ENCODE measurements at places on chromosomes 16 and 17.

DNA sequence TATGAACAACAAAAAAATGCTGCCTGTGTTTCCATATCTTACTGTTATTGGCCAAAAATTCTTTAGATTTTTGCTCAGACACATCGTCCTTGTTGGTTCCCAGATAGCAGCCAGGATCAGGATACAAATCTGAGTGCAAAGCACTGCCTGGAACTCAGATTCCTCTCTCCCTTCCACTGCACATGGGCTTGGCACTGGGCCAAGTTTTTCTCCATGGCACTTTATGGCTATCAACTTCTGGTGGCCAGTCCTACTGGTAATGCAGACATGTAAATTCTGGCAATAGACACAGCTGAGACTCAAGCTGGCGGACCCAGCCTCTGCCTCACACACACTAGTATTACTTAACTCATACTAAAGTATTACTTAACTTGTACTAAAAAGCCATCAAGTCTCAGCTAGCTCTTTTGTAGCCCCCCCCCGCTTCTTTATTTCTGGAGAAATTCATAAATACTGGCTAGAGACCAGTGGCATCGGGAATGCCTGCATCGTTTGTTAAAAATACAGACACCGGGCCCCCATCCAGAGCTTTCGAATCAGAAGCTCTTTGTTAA lies 181.2 kb upstream of the COX10 start:
- DNase-seq: no peak

- no peak for DNase-seq
Measured at GRCh38 chr17:78568494-78569115, 8.6 kb downstream of the DNAH17 start.

DNA sequence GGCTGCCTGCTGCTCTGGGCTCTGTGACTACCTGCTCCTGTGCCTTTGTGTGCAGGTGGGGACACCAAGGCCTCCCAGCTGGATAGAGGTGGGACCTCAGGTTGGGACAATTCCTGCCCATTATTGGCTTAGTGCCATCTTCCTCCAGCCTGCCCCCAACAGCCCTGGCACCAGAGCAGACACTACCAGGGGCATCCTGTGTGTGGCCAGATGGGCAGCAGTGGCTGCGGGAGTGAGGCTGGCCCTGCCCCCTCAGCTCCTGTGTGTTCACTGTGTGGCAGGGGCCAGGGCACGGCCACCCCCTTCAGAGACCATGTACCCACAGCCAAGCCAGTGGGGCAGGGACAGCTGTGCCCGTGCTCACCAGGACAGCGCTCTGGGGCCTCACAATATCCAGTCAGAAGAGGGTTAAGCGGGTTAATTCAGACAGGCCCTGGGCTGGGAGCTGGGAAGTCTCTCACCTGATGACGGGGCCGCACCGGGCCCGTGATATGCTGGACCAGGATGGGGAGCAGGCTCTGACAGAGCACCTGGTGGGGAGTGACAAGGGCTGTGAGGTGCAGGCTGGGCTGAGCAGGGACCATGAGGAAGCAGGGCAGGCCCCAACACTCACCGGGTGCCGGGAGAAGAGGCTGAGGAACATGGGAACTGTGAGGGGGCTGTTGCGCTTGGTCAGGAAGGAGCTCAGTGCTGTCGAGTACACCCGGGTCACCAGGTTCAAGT lies 13.0 kb downstream of the MYBBP1A start:
- no peak for DNase-seq

DNA sequence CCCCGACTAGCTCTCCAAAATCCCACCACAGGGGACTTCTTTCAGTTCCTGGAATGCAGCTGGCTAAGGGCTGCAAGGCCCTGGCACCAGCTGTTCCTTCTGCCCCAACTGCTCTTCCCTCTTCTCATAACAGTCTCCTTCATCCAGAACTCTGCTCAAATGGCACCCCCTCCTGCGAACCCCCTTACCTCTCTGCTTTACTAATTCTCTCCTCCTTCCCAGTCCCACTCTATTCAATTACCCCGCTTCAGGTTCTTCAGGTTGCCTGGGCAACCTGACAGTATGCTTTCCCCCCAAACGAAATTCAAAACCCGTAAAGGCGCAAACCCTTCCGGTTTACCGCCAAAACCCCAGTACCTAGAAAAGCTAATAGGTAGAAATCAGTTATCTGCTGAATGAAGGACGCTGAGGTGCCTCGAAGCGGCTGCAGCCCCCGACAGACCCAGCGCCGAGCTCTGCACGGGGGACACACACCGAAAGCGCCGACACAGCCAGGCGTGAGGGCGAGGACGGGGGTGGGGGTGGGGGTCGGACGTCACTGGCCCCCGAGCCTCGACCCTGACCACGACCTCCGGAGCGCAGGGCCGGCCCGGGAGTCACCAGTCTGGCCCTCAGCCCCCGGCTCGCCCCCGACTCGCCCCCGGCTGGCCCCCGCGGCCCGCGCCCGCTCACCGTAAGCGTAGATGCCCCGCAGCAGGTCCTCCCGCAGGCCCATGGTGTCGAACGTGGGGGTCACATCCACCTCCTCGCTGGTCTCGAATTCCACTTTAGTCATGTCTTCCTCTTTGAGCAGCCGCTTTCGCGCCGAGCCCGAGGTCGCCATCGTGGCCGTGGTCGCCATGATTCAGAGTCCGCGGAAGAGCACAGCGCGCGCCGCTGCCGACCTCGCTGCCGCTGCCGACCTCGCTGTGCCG lies 550 bp downstream of the EIF4A3 start:
- DNase-seq: no peak

GRCh38 chr17:77449908-77450741 lies 309.4 kb downstream of the SEC14L1 start:
- DNase-seq: no peak

GRCh38 chr17:75661531-75661930 lies 5.4 kb downstream of the RECQL5 start:
- DNase-seq: no peak

DNA sequence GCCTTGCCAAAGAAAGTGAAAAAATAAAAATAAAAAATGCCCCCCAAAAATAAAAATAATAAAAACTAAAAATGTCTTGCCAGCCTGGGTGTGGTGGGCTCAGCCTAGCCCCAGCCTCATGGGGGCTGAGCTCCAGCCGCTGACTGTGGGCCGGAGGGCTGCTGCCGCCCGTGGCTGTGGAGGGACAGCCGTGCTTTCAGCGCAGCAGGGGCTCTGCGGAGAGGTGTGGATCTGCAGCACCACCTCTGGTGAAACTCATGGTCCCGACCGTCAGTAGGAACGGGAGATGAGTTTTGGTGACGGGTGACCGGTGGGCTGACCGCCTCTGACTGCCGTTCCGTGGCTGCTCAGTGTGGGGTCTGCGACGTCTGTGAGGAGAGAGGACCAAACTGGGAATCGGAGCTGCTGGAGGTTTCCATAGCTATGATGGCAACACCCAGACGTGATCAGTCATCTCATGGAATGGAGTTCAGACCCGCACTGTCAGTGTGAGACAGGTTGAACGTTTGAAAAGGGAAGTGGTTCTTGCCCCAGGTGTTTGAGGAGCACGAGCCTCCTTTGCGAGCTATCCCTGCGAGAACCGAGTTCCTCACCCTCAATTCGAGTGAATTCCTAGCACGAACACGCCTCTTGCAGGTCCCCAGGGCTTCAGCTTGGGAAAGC lies 12.0 kb upstream of the RPL13 start:
- no peak for DNase-seq

GRCh38 chr16:83549316-83550182 lies 258.2 kb upstream of the HSBP1 start:
- DNase-seq: no peak

DNA sequence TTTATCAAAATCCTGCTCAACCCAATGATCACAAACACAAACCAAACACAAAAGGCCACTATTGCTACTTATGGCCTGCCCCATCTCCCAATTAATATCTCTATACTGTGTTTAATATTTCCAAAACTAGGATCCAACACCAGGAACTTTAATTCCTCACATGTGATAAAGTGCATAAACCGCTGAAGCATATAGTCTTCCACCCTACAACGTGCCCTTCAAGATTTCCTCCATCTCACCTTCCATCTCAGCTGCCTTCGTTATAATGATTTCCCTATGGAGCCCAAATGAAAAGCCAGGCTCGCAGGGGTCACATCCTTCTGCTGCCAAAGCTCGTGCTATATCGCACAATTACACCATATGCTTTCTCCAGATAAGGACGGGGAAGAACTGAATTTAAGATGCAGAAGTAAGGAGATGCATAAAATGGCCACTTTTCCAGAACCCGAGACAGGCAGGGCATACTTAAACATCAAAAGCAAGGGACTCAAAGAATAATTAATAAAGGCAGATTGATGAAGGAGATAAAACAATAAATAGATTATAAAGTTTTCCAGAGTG lies 1.8 kb downstream of the MYH10 start:
- no peak for DNase-seq

GRCh38 chr17:7363311-7363710 lies 8.4 kb downstream of the TMEM95 start:
- DNase-seq: no peak

GRCh38 chr17:8120520-8121406 lies 2.4 kb upstream of the ALOXE3 start:
- DNase-seq: no peak

- no peak for DNase-seq
Measured at GRCh38 chr17:77151186-77151585, 10.4 kb downstream of the SEC14L1 start.

DNA sequence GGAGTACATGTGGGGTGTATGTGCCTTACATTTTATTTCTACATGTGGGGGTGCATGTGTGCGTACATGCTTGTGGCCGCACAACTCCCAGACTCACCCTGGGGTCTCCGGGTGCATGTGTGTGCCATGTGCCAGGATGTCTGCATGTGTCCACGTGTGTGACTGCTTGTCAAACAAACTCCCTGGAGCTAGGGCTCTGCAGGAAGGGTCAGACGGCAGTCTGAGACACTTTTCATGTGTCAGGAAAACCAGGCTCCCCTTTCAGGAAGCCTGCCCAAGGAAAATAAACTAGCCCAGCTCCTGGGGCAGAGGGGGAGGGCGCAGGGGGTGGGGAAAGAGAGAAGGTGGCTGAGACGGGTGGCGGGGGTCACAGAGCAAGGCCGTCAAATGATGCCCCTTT lies 44.7 kb downstream of the FZD2 start:
- no peak for DNase-seq

GRCh38 chr16:54446639-54447038 lies 160.1 kb upstream of the IRX3 start:
- DNase-seq: no peak

DNA sequence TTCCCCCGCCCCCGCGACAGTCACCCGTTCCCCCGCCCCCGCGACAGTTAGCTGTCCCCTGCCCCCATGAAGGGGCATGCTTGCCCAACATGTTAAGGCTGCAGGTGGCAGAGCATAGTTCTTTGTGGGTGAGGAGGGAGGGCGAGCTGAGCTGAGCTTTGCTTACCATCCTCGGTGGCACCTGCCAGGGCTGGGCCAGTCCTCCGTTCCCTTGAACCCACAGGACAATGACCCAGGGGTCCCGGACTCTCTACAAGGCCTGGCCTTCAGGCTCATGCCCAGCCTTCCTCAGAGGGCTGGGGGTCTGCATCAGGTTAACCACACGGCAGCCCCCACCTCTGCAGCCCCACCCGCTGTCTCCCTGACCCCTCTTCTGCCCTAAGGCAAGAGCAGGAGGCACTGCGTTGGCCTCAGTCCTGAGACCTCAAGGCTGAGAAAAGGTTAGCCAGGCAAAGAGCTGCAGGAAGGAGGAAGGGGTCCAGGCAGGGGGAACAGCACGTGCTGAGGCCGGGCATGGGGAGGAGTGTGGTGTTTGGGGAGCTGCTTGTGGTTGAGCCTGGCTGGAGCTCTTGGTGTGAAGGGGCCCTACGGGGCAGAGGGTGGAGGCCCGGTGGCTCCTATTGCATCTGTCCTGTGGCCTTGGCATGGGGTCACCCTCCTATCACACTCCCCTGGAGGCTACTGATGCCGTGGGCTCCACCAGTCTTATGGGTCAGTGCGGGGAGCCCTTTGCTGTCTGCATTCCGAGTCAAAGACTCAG lies 11.4 kb upstream of the DOC2B start:
- DNase-seq: no peak

- DNase-seq: no peak
Measured at GRCh38 chr17:51029568-51030463, 90.9 kb downstream of the SPAG9 start.

GRCh38 chr17:3665834-3666233 lies 2.5 kb downstream of the TAX1BP3 start:
- DNase-seq: no peak

- no peak for DNase-seq
Measured at GRCh38 chr16:79758615-79759346, 158.2 kb upstream of the MAF start.

GRCh38 chr16:30533146-30533522 lies 1.5 kb downstream of the ZNF747 start:
- DNase-seq: no peak

DNA sequence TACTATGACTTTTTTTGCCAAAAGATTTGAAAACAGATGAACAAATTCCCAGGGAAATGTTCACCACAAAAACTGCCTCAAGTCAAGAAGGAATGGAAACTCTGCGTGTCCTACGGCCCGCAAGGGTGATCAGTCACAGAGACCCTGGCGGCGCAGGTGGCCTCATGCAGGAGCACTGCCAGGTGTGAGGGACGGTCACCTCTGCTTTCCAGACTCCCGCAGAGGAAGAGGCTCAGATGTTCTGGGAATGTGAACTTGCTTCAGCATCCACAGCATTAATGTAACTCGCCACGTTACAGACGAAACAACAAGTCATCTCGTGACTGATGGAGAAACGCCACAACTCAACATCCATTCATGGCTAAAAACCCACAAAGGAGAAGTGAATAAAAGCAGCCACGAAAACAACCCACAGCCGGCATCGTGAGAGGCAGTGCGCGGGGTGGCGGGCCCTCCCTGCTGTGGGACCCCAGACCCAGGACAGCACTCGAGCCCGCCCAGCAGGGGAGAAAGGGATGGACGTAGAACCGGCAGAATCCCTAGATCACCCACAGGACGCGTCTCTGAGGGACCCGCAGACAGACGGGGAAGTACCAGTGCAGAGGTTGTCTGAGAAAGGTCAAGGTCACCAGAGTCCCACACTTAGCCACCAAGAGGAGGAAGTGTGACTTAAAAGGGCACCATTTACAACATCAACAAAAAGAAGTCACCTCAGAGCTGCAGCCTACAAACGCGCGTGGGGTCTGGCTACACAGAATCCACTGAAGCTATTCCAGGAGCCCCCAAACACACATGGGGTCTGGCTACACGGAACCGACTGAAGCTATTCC lies 76.9 kb upstream of the GNG13 start:
- no peak for DNase-seq

GRCh38 chr17:296379-296778 lies 56.2 kb downstream of the RPH3AL start:
- no peak for DNase-seq

DNA sequence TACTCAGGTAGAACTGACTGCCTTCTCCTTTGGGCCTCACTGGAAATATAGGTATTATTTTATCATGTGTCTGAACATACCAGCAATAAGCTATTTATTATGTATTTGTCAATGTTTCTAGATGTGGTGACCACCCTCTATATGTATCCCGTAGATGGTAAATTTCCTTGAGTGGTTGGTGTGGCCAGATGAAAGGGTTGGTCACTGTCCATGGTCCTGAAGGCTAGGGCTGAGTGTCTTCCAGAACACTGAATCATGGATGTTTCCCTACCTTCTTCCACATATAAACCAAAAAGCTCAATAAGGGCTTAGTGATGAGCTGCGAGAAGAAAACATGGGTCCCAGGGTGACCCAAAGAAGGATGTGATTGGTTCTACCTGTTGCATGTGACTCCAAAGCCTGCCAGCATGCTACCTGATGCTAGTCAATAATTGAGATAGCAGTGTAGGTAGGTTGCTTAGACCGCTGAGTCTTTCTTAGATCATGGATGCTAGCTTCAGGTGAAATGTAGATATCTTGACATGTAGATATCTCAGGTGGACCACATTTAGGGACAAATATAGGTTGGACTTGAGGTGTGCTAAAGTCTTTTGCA lies 150.3 kb downstream of the ASIC2 start:
- no peak for DNase-seq

Data from NCI-H2107 (cell line).